ENCODE measurements at places on chromosomes 1 and 21. TPM values are rescaled to one million over a fixed set of nuclear protein-coding genes. Genes with fewer than 3 reads are reported as not detected.
A peak's percentile ranks its signal among the peaks of the same experiment; 100 is the strongest.

DNA sequence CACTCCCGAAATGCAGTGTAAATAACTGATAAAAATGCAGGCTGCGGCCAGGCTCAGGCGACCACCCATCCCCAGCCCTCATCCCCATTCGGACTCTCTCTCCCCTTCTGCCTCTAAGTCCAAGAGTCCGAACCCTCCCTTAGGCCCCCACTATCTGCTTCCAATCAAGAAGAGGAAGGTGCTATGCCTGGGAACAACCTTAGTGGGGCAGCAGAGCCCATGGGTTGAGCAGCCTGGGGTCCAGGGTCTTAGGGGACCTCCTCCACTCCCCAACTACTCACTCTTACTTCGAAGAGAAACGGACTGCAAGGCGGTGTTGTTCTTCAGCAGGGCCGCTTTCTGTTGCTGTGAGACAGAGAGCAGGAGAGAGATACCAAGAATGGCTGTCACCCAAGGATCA is 12.2 kb downstream of the ARHGEF2 start:
- DNase-seq: no peak
- H3K4me3 ChIP-seq: no peak overlapping the region
- H3K27ac ChIP-seq: peak overlapping the region; percentile 61
- H3K4me1 ChIP-seq: peaks cover 61% of the 10 kb centered on the region
- peaks cover 50% of the 10 kb centered on the region for H3K36me3 ChIP-seq

- no peak for DNase-seq
- H3K4me1 ChIP-seq: no peaks in the 10 kb centered on the region
- no peaks in the 10 kb centered on the region for H3K27me3 ChIP-seq
- H3K36me3 ChIP-seq: peaks cover 35% of the 10 kb centered on the region
- H3K4me3 ChIP-seq: no peak overlapping the region
Measured at GRCh38 chr1:44853201-44853600, 10.1 kb upstream of the PTCH2 start.

DNA sequence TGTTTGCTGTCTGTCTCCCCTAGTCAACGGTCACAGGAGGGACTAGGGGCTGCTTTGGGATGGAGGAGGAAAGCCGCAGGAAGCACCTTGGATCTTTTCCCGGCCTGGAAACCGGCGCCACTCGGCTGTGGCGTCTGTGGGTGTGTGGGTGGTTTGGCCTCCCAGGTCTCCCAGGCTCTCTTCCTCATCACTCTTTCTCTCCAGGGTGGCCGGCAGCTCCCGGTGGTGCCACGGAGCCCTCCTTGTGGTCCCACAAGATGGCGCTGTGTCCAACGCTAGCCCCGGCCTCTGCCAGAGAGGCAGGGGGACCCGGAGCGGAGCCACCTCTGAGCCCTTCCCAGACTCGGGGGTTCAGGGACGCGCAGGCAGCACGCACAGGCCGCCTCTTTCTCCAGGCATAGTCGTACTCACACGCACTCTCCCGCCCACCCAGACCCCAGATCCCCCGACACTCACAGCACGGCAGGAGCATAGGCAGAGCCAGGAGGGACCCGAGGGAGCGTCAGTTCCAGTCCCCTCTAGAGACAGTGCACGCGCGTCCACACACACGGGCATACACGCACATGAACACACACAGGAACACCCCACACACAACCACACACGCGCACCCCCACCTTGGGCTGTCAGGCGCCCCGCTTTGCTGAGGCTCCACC is 31.2 kb downstream of the CDCP2 start:
- peak; percentile 92 for DNase-seq
- peaks cover 3% of the 10 kb centered on the region for H3K27me3 ChIP-seq
- H3K4me3 ChIP-seq: peak overlapping the region; percentile 58
- H3K27ac ChIP-seq: peak overlapping the region; percentile 65

SYCP1 gene
- total RNA-seq: not detected

DNA sequence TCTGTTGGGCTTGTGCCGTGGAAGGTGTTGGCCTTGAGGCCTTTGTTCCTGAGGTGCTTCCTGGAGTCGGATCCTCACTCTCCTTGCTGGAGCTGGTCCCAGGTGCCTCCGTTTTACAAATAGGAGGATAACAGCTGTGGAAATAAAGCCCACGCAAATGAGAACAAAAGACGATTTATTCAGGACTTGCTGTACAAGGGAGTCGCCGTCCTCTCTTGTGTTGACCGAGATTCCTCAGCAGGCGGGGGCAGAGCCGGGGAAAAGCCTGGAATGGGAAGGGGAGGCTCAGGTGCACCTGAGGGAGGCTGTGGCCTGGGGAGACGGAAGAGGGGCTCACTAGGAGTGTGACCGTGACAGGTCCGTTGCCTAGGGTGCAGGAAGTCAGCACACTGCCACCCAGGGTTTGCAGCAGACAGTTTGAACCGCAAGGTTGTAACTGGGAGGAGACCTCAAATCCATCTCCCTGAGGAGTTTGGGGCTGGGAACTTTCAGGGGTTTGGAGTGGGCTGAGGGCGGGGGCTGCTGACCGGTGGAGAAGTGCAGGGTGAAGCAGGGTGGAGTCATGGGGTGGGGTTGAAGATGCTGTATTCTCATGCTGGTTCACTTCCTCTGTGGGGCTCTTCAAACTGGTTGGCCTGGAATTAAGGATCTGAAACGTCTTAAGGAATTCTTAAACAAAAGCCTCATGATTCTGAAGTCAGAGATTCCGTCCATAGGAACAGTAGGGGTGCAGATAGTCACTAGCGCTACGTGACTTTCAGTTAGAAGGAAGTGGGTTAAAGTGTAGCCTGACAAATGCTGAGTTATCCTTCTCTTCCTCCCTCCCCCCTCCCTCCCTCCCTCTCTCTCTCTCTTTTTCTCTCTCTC is 2.6 kb upstream of the CSTB start:
- H3K4me3 ChIP-seq: no peak overlapping the region
- peaks cover 9% of the 10 kb centered on the region for H3K36me3 ChIP-seq
- H3K27me3 ChIP-seq: no peaks in the 10 kb centered on the region
- no peak for DNase-seq
- peaks cover 28% of the 10 kb centered on the region for H3K4me1 ChIP-seq

GRCh38 chr1:115555446-115555845 is 86.3 kb upstream of the VANGL1 start:
- peaks cover 16% of the 10 kb centered on the region for H3K4me1 ChIP-seq
- H3K27me3 ChIP-seq: no peaks in the 10 kb centered on the region
- H3K4me3 ChIP-seq: no peak overlapping the region
- no peak overlapping the region for H3K27ac ChIP-seq

DNA sequence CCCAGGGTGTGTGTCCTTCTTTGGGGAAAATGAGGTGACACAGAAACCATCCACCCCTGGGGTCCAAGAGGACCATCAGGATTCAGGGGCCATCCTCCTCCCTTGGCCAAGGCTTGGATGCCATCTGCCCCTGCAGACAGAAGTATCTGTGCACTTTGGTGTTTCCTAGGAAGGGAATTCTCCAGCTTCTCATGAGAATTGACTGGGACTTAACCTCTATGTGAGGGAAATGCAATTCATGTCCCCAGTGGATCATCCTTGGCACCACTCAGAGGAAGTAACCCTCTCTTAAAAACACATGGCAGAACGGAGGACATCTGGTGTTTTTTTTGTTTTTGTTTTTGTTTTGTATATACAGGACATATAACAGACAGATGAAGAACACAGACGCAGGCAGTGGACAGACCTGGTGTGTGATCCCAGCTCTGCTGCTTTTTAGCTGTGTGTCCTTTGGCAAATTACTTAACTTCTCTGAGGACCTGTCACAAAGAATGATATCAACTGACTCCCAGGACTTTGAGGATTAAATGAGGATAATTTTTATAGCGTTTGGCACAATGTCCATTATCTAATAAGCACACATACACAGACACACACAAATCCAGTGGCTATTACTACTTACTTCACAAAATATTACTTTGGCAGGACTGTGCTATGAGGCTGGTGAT is 3.8 kb downstream of the TNN start:
- no peaks in the 10 kb centered on the region for H3K36me3 ChIP-seq
- no peak overlapping the region for H3K27ac ChIP-seq
- H3K27me3 ChIP-seq: peaks cover 3% of the 10 kb centered on the region
- H3K4me3 ChIP-seq: no peak overlapping the region
- no peak for DNase-seq

GRCh38 chr1:196466654-196467053 is 141.6 kb downstream of the KCNT2 start:
- H3K4me1 ChIP-seq: peaks cover 13% of the 10 kb centered on the region
- no peak overlapping the region for H3K4me3 ChIP-seq
- no peak for DNase-seq
- H3K27ac ChIP-seq: no peak overlapping the region

- no peak overlapping the region for H3K27ac ChIP-seq
- H3K36me3 ChIP-seq: no peaks in the 10 kb centered on the region
- no peak overlapping the region for H3K4me3 ChIP-seq
- peaks cover 45% of the 10 kb centered on the region for H3K27me3 ChIP-seq
- peak; percentile 57 for DNase-seq
Measured at GRCh38 chr21:44374601-44375280, 21.3 kb downstream of the TRPM2 start.

DNA sequence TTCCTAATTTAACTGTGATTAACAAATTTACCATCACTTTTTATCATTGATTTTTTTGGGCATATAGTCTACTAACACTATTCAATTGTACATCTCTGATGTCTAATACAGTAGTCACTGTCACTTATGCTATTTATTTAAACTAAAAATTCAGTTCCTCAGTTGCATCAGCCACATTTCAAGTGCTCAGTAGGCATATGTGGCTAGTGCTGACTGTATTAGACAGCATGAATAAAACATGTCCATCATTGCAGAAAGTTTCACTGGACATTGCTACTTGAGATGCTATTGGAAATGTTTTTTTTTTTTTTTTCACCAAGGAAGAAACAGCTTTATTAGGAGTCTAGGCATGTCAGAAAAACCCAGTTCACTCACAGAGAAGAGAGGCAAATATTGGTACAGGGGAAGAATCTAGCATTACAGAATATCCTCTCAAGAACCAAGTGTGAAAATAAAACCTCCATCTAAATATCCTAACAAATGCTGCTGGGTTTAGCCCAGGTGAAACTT is 108.1 kb upstream of the GNG4 start:
- H3K27ac ChIP-seq: peak overlapping the region; percentile 51
- H3K36me3 ChIP-seq: peaks cover 18% of the 10 kb centered on the region
- peaks cover 3% of the 10 kb centered on the region for H3K4me1 ChIP-seq
- no peak overlapping the region for H3K4me3 ChIP-seq
- DNase-seq: no peak
- H3K27me3 ChIP-seq: no peaks in the 10 kb centered on the region

DNA sequence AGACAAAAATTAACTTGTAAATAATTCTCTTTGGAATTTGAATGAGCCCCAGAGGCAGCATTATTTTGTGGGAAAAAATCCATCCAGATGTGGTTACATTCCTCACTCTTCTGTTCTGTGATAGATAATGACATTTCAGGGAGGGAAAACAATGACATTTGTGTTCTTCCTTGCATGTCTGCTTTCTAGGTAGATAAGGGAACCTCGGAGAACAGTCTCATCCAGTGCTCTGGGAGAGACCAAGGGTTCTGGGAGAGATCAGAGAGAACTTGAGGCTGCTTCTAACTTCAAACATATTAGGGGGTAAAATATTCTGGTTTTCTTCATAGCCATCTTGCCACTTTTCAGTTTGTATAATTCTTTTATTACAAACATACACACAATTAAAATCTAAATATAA is 269.2 kb downstream of the NEGR1 start:
- no peak overlapping the region for H3K27ac ChIP-seq
- no peak for DNase-seq
- H3K27me3 ChIP-seq: no peaks in the 10 kb centered on the region
- H3K4me1 ChIP-seq: peaks cover 16% of the 10 kb centered on the region

ADAMTS1 gene
- 91.2 TPM for total RNA-seq

DNA sequence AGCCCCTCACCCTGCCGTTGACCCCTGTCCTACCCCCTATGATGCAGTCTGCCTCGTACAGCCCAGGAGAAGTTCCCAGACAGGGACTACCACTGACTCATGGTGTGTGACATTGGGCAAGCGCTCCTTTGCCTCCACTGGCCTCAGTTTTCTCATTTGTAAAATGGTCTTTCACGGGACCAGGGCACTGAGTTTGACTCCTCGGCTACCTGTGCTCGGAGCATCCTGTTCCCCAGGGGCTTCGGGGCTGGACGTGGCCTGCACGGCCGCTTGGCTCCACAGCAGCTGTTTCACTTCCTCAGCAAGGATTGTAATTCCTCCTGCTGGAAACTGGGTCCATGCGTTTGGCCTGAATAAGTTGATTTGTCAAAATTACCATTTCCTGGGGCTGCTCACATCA is 277.3 kb downstream of the MATN1 start:
- no peak overlapping the region for H3K27ac ChIP-seq
- DNase-seq: no peak
- H3K36me3 ChIP-seq: no peaks in the 10 kb centered on the region
- H3K4me1 ChIP-seq: no peaks in the 10 kb centered on the region
- peaks cover 2% of the 10 kb centered on the region for H3K27me3 ChIP-seq

- no peaks in the 10 kb centered on the region for H3K27me3 ChIP-seq
- H3K4me3 ChIP-seq: no peak overlapping the region
- peaks cover 18% of the 10 kb centered on the region for H3K4me1 ChIP-seq
- no peak overlapping the region for H3K27ac ChIP-seq
- H3K36me3 ChIP-seq: no peaks in the 10 kb centered on the region
Measured at GRCh38 chr1:84086189-84086588, 57.9 kb upstream of the PRKACB start.

SLC9C2 gene
- total RNA-seq: not detected

All from chondrocyte (in vitro differentiated cells).